H9 (cell line): ENCODE measurements at places on chromosomes 3 and 15. TPM values are rescaled to one million over a fixed set of nuclear protein-coding genes. Genes with fewer than 3 reads are reported as not detected.
A peak's percentile ranks its signal among the peaks of the same experiment; 100 is the strongest.

DNA sequence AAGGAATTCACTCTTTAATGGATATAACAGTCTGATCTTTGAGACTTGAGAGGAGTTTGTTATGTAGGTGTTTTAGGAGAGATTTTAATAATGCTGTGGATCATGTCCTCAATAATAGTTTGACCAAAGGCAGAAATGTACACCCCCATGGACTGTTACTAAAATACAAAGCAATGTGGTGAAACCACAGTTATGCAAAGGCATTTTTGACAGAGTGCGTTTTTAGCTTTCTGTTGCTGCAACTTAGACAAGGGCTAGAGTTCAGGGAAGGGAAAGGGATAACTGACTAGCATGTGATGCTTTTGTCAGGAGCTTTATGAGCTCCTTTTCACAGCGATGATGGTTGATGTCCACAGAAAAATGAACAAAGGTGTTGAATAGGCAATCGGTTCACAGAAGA is 3.6 kb upstream of the STARD5 start:
- DNase-seq: no peak

DNA sequence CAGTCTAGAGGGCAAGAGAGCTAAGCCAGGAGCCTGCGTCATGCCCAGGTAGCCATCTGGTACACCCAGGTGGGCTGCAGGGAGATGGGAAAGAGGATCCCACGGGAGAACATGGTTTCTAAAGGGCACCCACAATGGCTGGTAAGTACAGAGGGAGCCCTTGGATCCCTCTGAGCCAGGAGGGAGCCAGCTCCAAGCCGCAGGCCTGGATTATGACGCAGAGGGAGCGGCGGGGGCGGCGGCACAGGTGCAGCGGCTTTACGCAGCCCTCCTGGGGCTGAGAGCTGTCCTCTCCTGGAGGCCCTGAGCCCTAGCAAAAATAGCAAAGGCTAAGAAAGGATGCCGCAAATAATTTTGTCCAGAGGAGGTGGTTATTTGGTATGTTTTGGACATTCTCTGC is 2.8 kb downstream of the CAV3 start:
- DNase-seq: no peak

Gene NANOGP8
- 88.4 and 91.5 TPM in 2 replicates for total RNA-seq

Gene SPINT1
- 129 and 130 TPM in 2 replicates for total RNA-seq

DNA sequence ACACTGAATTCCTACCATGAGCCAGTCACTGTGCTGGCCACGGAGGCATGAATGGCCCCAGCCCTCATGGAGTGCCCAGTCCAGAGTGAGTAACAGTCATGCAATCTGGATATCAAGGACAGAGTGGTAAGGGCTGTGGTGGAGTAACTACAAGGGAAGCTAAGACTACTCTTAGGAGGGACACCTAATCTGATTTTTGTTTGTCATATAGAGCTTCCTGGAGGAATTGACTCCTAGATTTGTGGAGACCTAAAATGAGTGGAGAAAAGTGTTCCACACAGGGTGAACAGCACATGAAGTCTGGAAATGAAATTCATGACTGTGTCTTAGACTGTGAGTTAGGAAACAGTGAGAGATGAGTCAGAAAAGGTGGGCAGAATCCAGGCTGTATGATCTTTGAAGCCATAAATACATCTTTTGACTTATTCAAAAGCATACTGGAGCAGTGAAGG is 219.9 kb downstream of the NFKBIZ start:
- no peak for DNase-seq

Gene C3orf70
- 0.52 and 0.66 TPM in 2 replicates for total RNA-seq

Gene LMAN1L
- not detected in 2 replicates for total RNA-seq

Gene MCTP2
- total RNA-seq: 1.3 and 2.0 TPM in 2 replicates

Gene USP50
- not detected in 2 replicates for total RNA-seq

Gene CFAP91
- total RNA-seq: 2.2 and 2.3 TPM in 2 replicates

- no peak for DNase-seq
These were observed 53.9 kb upstream of the HERC1 start for GRCh38 chr15:63887630-63888029.

Gene DHFR2
- 1.6 and 1.7 TPM in 2 replicates for total RNA-seq

Gene CCDC54
- not detected in 2 replicates for total RNA-seq

DNA sequence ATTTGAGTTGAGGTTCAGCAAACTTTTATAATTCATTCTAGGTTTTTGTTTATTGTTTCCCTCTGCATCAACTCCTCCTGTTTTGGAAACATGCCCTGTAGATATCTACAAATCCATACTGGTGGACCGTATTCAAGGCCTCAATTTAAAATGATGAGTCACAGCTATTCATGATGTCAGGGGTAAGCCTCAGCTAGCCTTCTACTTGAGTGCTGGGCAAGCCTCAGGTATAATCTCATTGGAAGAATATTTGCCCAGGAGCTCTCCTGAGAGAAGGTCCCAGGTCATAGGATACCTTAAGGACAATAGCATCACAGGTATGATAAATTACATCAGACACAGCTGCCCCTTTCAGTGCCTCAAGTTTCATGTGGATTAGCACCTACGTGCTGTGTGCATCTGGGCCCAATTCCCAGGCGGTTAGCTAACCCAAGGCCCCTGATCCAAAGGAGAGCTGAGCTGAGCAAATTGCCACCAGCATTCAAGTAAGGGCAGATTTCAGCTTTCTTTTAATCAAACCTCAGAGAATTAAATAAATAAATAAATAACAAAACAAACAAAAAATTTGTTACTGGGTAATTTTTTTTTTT is 87.5 kb downstream of the KCNMB2 start:
- no peak for DNase-seq

GRCh38 chr3:39639344-39640236 is 169.8 kb upstream of the MYRIP start:
- peak; percentile 47 for DNase-seq

Gene GCSAM
- total RNA-seq: not detected in 2 replicates

GRCh38 chr3:12287727-12288181 is 1.1 kb upstream of the PPARG start:
- DNase-seq: peak; percentile 44

DNA sequence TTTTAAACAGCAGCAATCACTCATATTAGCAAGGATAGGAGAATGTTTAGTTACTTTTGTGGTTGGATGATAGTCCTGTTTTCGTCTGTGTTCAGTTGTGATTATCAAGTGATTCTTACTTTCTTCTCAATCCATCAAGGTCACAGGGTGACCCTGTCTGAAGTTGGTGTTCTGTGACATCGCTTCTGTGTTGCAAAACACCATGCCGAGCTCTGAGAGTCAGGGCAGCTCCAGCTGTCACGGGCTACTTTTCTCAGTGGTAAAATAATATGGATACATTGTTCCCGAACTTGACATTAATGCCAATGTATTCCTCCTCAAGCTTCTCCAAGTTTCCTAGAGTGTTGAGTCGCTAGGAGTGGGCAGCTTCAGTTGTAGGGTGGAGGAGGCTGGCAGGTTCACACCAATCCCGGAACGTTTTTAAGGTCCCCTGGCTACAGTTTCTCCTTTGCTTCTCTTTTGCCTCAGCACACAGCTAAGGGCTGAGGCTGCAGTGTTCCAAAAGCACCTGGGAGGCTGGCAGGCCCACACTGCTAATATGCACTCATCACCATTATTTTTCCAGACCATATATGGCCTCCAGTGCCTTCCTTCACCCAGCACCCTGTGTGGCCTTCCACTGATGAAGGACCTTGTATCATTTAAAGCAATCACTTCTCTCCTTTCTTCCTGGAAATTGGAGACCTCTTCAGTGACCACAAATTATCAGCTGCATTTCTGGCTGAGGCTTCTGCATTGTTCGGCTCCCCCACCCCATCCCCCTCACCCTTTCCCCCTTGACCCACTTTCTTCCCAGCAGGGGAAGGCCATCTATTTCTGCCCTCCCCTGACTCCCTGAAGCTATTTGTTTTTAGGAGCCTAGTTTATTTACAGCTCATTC is 25.8 kb downstream of the COLQ start:
- no peak for DNase-seq

DNA sequence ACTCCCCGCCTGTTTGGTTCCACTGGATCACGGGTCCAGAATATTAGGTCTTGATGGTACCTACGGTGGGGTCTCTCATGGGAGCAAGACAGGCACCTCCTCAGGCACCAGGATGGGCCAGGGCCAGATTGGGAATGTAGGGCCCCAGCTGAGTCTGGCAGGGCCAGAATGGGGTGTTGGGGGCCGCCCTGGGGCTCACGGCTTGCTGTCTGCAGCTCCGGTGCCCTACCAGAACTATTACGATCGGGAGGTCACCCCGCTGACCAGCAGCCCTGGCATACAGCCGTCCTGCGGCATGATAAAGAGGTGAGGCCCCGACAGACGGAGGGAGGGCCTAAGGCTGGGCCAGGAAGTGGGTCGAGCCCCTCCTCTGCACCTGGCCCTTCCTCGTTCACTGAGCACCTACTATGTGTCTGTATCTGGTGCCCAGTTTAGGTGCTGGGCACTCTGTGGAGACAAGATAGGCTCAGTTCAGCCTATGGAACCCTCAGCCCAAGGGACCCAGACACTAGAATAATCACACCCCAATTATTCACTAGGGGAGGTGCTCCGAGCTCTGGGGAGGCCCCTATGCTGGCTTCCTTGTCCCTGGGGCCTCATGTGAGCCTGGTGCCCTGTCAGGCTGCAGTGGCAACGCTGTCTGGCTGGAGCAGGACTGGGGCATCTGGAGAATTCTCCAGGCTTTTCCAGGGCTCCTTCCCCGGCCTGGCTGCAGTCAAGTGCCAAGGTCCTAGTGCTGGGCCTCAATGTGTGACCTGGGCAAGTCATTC is 37.9 kb downstream of the PSTPIP1 start:
- no peak for DNase-seq

DNA sequence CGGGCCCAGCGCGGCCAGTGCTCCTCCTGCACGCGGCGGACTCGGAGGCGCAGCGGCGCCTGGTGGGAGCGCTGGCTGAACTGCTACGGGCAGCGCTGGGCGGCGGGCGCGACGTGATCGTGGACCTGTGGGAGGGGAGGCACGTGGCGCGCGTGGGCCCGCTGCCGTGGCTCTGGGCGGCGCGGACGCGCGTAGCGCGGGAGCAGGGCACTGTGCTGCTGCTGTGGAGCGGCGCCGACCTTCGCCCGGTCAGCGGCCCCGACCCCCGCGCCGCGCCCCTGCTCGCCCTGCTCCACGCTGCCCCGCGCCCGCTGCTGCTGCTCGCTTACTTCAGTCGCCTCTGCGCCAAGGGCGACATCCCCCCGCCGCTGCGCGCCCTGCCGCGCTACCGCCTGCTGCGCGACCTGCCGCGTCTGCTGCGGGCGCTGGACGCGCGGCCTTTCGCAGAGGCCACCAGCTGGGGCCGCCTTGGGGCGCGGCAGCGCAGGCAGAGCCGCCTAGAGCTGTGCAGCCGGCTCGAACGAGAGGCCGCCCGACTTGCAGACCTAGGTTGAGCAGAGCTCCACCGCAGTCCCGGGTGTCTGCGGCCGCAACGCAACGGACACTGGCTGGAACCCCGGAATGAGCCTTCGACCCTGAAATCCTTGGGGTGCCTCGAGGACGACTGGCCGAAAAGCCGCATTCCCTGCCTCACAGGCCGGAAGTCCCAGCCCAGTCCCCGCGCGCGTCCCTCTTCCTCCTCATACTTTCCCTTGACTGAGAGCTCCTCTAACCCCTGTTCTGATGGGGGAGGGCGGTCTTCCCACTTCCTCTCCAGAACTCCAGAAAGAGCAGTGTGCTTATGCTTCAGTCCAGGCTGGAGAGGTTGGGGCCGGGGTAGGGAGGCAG is 1.4 kb upstream of the IL17RC start:
- DNase-seq: peak; percentile 64

Gene ROPN1
- not detected in 2 replicates for total RNA-seq

GRCh38 chr3:50364573-50365079 is 5.3 kb upstream of the TMEM115 start:
- no peak for DNase-seq

Gene MKRN2OS
- total RNA-seq: 0.31 and 0.44 TPM in 2 replicates

Gene RBP2
- total RNA-seq: not detected in 2 replicates

Gene CMTM7
- total RNA-seq: 20.6 and 23.9 TPM in 2 replicates

Gene HYPK
- total RNA-seq: 25.4 and 25.9 TPM in 2 replicates

GRCh38 chr3:52593103-52593502 is 56.7 kb downstream of the UQCC5 start:
- no peak for DNase-seq

GRCh38 chr3:98367464-98368246 is 14.0 kb downstream of the OR5K4 start:
- no peak for DNase-seq

Gene DET1
- total RNA-seq: 6.3 and 6.6 TPM in 2 replicates

GRCh38 chr3:132847849-132848625 is 125.8 kb upstream of the NPHP3 start:
- no peak for DNase-seq

- no peak for DNase-seq
These were observed 31.0 kb downstream of the PGBD4 start for GRCh38 chr15:34132881-34133280.

DNA sequence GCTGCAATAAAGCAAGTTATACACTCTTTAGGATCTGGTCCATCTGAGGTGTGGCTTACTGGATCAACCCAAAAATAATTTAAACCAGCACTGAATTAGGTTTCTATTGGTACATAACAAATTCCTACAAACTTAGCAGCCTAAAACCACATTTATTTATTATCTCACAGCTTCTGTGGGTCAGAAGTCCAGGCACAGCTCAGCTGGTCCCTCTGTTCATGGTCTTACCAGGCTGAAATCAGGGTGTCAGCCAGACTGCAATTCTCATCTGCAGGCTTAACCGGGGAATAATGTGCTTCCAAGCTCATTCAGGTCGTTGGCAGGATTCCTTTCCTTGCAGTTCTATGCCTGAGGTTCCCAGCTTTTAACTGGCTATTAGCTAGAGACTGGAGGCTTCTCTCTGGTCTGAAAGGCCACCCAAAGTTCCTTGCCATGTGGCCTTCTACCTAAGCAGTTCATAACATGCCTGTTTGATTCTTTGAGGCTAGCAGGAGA is 477.4 kb upstream of the WNT5A start:
- DNase-seq: no peak

GRCh38 chr15:52667597-52667996 is 11.6 kb downstream of the ATOSA start:
- DNase-seq: no peak

DNA sequence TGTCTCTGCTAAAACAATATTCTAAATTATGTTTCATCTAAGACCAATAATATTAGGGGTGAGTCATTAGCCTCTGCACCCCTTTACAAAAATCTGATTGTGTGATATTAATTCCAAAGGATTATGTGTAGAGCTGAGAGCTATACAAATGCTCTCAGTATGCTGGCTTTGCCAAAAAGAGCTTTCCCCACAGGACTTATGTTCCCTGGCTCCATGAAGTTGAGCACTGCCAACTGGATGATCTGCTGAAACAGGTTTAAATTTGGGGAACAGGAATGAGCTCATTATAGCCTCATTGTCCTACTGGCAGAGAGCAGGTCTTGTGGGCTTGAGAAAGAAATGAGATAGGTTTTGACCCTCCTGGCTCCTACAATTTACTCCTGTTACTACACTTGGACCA is 347.8 kb upstream of the LMCD1 start:
- no peak for DNase-seq

DNA sequence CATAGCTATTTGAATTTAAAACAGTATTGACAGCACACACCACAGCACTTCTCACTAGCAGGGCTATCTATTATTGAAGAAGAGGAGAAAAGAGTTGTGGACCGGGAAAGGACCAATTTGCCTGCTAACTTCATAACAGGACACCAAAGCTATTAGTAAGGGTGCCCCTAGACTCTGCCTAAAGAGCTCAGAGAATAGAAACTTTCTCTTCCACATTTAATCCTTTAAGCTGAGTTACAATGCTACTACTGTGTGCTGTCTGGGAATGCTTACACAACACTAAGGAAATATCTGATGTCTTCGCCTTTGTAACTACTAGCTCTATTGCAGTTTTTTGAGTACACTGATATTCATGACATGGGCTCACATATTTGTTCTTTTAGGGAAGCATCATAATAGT is 13.5 kb upstream of the AADAC start:
- no peak for DNase-seq

- DNase-seq: no peak
These were observed 96.7 kb downstream of the FOXP1 start for GRCh38 chr3:71486831-71487230.
